ENCODE measurements at places on chromosomes 6 and 20.

DNA sequence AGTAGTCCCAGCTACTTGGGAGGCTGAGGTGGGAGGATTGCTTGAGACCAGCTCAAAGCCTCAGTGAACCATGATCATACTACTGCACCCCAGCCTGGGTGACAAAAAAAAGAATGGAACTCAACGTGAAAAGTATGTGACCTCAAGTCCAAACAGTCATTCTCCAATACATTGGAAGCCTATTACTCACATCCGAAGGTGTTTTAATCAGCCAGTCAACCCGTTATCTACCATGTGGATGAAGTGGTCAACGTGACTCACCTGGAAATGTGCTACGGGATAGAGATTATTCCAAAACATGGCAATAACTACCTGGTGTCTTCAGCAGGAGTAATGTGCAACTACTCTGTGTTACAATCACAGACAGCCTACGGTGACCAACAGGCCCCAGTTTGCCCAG is 85.8 kb upstream of the TOP1 start:
- DNase-seq: no peak

DNA sequence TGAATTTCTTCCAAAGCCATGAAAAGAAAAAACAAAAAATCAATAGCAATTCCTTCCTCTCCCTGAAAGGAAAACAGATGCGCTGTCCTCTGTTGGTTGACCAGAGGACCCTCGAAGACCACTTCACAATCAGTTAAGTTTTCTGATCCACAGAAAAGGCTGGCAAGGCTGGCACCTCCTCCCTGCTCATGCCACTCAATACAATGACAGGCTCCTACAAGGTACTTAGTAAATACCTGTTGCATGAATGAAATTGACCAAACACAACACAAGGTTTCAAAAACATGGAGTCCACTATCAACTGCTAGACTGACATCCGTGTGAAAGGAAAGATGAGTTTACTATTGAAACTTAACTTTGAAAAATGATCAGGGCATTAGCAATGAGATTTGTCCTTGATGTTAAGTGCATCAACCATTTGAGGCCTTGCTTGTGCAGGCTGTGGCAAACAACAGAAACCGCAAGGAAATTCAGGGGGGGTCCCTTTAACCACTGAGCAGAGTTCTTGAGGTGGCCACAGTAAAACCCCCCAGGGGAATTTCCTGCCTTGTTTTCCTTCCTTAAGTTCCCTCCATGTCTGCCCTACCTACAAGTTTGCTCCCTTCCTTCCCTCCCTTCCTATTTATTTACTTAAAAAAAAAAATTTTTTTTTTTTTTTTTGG is 27.9 kb upstream of the RTF2 start:
- DNase-seq: no peak

- no peak for DNase-seq
Observed at GRCh38 chr6:126042001-126042419, 55.7 kb downstream of the TRMT11 start.

DNA sequence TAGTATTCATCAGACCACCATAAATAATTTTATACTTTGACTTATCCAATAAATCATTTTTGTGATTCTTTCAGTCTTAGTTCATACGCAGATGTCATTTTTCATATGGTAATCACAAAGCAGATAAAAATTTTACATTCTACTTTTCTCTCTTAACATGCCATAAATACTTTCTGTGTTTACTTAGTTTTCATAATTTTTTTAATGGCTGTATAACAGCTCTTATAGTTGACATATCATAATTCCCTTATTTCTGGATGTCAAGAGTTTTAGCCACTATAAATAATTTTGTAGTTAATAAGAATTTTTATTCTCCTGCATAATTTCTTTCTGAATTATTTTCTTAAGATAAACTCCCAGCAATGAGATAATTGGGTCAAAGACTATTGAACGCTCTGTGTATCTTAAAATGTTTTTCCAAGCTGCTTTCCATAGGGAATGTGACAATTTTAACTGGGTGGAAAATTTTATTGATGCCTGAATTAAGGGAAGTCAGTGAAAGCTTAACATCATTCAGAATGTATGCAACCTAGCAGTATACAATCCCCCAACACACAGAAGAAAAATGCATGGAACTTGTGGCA is 702.7 kb downstream of the EPM2A start:
- no peak for DNase-seq

GRCh38 chr20:5822569-5822968 is 72.4 kb downstream of the SHLD1 start:
- DNase-seq: no peak

DNA sequence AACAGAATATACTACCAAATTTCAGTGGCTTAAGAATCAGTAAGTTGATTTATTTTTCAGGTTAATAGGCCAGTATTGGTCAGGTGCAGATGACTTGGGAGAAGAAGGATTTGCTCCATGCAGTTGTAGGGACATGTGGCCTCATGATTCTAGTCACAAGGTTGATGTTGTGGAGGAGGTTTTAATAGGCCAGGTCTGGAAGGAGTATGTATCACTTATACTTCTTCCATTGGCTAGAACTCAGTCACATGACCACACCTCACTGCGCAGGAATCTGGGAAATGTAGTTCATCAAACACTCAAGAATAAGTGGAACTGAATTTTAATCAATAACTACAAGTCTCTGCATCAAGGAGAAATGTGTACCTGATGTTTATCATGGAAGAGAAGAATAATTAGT is 281.5 kb upstream of the QKI start:
- no peak for DNase-seq

All from fibroblast of pulmonary artery (primary cell).